ENCODE measurements at places on chromosomes 13 and 19. TPM values are rescaled to one million over a fixed set of nuclear protein-coding genes. Genes with fewer than 3 reads are reported as not detected.

The SH2D3A gene
- total RNA-seq, result 0.85 TPM

The LGALS4 gene
- 4.5 TPM for total RNA-seq

The NLRP4 gene
- total RNA-seq, result not detected

The OR4F17 gene
- not detected for total RNA-seq

The FBXW9 gene
- total RNA-seq, result 3.7 TPM

The ARGLU1 gene
- total RNA-seq, result 102 TPM

The ZNF471 gene
- 3.7 TPM for total RNA-seq

The GIPR gene
- total RNA-seq, result 20.0 TPM

The COX6B2 gene
- not detected for total RNA-seq

The PROZ gene
- not detected for total RNA-seq

The ZNF625 gene
- 4.4 TPM for total RNA-seq

The CBLC gene
- total RNA-seq, result not detected

The EBI3 gene
- total RNA-seq, result 20.7 TPM

The BEST2 gene
- total RNA-seq, result not detected

Measured in subcutaneous adipose tissue (tissue), 4 donors.